ENCODE measurements at places on chromosomes 4 and X.

GRCh38 chr4:96952610-96953009, 1112.7 kb downstream of the PDHA2 start:
- DNase-seq = no peak

- DNase-seq = no peak
Observed at GRCh38 chrX:143781103-143781502, 60.6 kb upstream of the SPANXN2 start.

DNA sequence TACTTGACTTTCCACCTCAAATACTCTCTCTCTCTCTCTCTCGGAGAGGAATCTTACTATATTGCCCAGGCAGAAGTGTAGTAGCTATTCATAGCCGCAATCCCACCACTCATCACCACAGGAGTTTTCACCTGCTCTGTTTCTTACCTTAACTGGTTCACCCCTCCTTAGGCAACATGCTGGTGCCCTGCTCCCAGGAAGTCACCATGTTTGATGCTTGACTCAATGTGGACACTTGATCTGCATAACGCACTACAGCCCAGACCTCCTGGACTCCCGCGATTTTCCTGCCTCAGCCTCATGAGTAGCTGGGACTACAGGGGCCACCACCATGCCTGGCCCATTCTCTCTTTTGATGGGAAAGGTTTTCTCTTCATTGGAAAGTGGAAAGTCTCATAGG, 271.8 kb downstream of the FBXW7 start:
- no peak for DNase-seq

GRCh38 chr4:139050446-139050845, 34.9 kb downstream of the NOCT start:
- DNase-seq = no peak

GRCh38 chr4:90445380-90445779, 318.2 kb downstream of the CCSER1 start:
- DNase-seq = no peak

DNA sequence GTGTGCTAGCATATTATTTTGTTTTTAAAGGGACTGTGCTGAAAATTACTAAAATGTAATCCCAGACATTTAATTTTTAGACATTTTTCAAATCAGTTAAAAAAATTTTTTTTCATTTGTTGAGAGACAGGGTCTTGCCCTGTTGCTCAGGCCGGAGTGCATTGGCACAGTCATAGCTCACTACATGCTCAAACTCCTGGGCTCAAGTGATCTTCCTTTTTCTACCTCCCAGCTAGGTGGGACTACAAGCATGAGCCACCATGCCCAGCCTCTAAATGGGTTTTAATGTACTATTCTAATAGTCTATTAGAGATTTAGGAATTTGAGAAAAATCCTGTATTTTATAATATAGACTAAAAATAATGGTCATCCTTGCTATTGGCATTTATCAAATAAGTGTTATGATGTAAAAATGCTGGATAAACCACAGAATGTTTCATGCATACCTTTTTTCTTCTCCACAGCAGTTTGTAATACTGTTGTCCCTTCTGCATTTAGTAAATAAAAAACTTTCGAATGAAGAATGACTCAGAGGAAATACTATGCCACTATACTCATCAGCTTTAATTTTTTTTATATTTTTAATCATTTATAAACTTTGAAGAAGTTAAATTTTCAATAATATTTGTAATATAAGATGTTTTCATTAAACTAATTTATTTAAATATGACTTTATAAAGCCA, 29.9 kb downstream of the CPEB2 start:
- no peak for DNase-seq

- DNase-seq = no peak
Observed at GRCh38 chr4:173934933-173935620, 348.4 kb downstream of the FBXO8 start.

DNA sequence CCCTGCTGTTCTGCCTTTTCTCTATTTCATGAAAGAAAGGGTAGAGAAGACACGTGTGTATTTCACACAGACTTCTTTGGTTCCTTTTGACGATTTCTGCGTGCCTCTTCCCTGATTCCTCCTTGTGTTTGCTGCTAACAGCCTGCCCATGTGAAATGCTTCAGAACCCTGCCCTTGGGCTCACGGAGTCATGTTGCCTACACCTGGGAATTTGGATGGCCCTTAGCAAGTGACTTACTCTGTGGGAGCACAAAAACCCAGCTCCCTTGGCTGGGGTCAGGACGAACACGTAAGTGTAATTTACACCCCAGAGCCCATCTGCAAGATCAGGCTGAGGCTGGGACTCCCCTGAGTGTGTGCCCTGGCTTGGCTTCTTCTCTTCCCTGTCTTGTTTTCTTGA, 220.3 kb upstream of the BCOR start:
- DNase-seq = no peak

- DNase-seq = no peak
Observed at GRCh38 chrX:37627602-37628001, 56.1 kb downstream of the LANCL3 start.

- DNase-seq = no peak
Observed at GRCh38 chr4:138946306-138946705, 69.3 kb upstream of the NOCT start.

GRCh38 chr4:118942465-118942864, 53.8 kb downstream of the SYNPO2 start:
- DNase-seq = no peak

DNA sequence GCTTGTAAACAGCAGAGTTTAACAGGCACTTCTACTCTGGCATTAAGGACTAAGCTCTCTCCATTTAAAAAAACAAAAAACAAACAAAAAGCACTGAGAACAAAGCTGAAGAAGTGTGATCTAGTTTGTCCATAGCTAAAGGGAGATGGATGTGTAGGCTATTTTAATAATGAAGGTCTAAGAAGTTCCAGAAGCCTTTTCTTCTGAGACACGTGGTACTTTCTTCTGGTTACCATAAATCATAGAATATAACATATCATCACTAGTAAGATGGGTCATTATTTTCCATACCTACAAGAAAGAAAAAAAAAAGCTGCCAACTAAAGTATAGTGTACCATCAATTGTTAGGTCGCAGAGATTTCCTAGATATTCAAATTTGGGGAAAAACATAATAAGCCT, 722 bp upstream of the NBDY start:
- no peak for DNase-seq

GRCh38 chrX:17595456-17596035, 141.7 kb upstream of the SCML1 start:
- no peak for DNase-seq

GRCh38 chr4:180436361-180436760, 1806.8 kb upstream of the TENM3 start:
- DNase-seq = no peak

GRCh38 chr4:90237751-90238530, 110.7 kb downstream of the CCSER1 start:
- DNase-seq = no peak

DNA sequence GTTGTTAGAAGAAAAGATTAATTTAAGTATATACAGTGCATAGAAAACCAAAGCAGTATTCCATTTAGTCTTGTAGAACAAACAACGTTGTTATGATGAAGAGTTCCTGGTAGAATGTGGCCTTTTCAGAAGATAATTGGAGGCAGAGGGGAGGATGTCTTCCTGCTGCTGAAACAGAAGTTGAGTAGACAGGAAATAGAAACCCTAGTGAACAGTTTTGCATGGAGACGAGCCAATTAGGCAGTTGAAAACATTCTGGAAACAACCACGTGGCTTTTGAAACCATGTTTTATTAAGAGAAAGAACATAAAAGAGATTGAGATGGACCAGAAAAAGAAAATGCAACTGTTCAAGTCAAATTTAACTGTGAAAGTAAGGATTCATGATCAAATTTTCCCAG, 325.2 kb downstream of the CAMK2D start:
- no peak for DNase-seq

DNA sequence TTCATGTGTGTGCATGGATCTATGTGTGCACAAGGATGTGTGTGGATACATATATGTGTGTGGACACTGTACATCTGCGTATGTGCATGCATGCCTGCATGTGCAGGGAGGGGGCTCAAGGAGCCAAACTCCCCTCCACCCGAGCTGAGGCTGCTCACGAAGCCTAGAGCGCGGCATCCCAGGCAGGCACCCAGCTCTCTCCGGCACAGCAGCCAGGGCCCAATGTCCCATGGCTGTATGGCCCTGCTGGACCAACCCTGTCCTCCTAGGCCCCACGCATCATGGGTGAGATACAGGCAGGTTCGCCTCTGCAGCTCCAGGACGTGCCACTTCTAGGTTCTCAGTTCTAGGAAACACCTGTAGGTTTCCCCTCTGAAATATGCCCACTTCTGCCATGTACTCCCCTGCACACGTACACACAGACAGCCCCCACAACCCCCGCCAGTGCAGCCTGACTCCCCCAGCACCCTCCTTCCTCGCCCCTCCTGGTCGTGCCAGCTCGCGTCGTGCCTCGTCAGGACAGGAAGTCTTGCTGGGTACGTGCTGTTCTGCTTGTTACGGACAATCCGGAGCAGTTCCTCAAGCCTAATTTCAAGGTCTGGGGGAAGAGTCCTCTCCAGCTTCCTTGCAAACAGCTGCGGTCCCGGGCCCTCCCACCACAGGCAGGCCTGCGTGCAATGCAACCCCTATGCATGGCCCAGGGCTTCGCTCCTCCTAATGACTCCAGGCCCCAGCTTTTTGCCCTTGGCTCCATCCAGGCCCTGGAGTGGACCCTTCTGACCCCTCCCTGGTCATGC, 3.2 kb upstream of the ADRA2C start:
- DNase-seq = no peak

- no peak for DNase-seq
Observed at GRCh38 chrX:134753718-134754008, 95.4 kb upstream of the PLAC1 start.

- no peak for DNase-seq
Observed at GRCh38 chr4:158962393-158962792, 140.5 kb upstream of the RAPGEF2 start.

DNA sequence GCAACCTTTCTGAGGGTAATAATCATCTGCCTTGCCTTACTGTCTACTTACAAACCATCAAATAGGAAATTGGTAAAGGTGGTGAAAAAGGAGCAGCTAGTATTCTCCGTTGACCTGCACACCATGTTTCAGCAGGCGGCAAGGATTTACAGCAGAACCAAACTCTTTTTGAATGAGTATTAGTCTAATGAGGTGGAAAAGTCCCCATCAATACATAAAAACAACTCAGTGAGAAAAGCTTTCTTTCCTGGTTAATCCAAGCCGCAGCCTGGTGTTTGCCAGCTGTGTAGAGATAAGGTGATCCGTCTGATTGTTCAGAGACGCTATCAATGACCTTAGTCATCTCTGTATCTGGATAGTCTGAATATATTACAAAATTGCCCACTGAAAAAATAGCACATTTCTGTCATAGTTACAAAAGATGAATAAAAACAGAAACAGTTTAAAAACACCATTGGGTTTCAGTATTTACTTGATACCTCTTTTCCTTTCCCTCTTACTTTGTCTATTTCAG, 110.4 kb upstream of the TBC1D9 start:
- no peak for DNase-seq

GRCh38 chr4:151012820-151013219, 2.3 kb downstream of the LRBA start:
- DNase-seq = no peak

DNA sequence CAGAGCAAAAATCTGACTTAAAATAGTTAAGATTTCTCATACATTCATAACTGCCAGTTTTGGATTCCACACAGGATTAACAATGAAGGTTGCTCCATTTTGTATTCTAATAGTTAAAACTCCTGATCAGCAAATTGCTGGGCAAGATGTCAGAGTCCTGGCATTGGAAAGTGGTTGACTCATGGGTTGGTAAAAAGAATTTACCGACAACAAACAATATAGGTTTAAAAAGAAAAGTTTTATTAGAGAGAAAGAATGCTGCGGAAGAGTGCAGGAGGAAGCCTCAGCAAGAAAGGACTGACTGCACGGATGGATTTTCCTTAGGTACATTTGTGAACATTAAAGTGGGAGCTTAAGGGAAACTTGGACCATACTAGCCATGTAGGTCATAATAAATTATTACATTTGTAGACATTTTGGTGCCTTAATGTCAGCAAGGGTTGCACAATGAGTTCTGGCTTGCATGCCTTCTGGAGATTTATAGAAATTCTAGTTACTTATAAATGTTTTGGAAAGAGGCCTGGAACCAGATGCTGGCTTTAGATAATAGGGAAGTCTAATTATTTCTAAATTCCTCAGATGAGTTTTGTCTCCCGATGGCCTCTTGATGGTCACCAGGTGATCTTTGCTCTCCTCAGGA, 25.4 kb upstream of the IL2 start:
- no peak for DNase-seq

DNA sequence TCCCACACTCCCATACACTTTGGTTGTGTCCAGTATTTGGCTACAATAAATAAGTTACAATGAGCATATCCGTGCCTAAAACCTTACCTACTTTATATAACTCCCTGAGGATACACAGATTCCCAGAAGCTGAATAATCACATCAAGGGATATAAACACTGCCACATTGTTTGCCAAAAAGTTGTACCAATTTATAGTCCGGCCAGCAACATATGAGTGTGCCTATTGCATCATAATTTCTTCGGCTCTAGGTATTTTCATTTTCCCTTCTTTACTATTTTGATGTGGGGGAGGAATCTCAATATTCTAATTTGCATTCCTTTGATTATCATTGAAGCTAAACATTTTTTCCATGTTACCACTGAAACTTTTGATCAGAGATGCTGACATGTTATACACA, 146.4 kb downstream of the PCDH19 start:
- no peak for DNase-seq

DNA sequence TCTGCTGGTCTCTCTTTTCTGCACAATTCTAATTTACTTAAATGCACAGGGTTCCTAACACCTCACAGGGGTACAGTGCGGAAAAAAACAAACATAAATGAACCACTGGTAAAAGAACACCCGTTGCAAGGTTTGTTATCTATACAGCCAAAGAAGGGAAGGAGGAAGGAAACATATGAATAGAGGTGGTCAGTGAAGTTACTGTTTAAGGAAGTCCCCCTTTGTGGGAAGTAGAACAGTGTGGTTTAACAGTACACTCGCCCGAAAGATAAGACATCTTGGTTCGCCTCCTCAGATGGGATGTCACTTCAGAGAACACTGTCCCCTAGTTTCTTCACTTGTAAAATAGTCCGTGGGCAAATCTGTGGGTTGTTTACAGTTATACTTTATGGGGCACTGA, 57.5 kb downstream of the TEC start:
- no peak for DNase-seq

GRCh38 chrX:78886550-78886949, 58.6 kb upstream of the P2RY10 start:
- no peak for DNase-seq

DNA sequence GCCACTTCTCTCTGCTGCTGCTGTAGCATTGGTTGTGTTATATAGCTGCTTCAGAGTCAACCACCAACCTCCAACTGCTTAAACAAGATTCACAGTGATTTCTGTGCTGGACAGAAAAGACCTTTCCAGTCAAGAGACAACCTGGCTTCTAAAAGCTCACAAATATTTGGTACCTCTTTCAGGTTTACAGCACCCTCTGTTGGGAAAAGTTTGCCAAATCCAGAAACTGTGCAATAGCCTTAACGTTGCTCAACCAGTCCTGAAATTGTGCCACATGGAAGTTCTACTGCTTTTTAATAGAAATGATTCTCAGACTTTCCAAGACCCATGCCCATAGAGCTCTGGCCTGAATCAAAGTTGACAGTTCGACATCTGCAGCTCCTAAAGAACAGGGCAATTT, 842.1 kb upstream of the HTR2C start:
- DNase-seq = no peak

All from activated T-cell treated with anti-CD3 and anti-CD28 coated beads for 1 hour (primary cell).